ENCODE measurements at places on chromosomes 16 and 17. TPM values are rescaled to one million over a fixed set of nuclear protein-coding genes. Genes with fewer than 3 reads are reported as not detected.

SCN4A gene
- total RNA-seq: 0.26 TPM

- H3K27ac ChIP-seq: no peak overlapping the region
- no peak for DNase-seq
- H3K27me3 ChIP-seq: no peaks in the 10 kb centered on the region
- H3K4me1 ChIP-seq: no peaks in the 10 kb centered on the region
Observed at GRCh38 chr16:31050280-31051030, 17.1 kb downstream of the STX4 start.

DNA sequence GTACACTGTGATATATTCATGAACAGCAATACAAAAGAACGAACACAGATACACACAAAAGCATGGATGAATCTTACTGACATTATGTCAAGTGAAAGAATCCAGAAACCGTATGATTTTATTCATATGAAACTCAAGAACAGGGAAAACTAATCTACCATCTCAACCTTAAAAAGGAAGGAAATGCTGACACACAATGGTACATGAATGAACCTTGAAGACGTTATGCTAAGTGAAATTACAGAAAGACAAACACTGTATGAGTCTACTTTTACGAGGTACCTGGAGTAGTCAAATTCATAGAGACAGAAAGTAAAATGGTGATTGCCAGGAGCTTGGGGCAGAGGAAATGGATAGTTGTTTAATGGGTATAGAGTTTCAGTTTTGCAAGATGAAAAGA is 8.7 kb upstream of the PRKCB start:
- no peak overlapping the region for H3K4me3 ChIP-seq
- H3K27me3 ChIP-seq: no peaks in the 10 kb centered on the region
- H3K4me1 ChIP-seq: no peaks in the 10 kb centered on the region
- H3K36me3 ChIP-seq: no peaks in the 10 kb centered on the region
- DNase-seq: no peak

C16orf96 gene
- not detected for total RNA-seq

DNA sequence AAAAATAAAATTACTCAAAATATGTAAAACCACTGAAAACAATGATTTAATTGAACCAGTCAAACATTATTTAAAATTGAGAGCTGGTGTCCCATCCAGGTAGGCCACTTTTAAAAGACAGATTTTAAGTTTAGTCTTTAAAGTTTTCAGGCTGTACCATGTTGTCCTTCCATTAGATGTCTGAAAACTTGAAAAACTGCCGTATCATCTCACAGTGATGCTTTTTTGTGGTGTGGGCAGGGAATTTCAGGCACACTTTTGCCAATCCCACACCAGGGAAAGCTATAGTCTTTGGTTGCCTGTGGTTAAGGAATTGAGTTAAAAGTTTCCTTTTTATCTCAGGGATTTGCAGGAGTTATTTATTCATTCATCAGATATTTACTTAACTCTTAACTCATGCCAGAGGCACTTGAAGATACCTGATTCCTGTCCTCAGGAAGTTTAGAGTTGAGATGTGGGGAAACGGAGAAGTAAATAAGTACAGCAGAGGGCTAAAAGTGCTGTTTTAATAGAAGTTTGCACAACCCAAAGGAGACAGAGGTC is 3.2 kb downstream of the SNTB2 start:
- no peak overlapping the region for H3K4me3 ChIP-seq
- no peaks in the 10 kb centered on the region for H3K36me3 ChIP-seq
- H3K4me1 ChIP-seq: peaks cover 67% of the 10 kb centered on the region
- H3K27me3 ChIP-seq: no peaks in the 10 kb centered on the region
- DNase-seq: no peak
- no peak overlapping the region for H3K27ac ChIP-seq

- no peak overlapping the region for H3K4me3 ChIP-seq
- no peak for DNase-seq
- no peaks in the 10 kb centered on the region for H3K4me1 ChIP-seq
- H3K27ac ChIP-seq: no peak overlapping the region
- no peaks in the 10 kb centered on the region for H3K36me3 ChIP-seq
- H3K27me3 ChIP-seq: no peaks in the 10 kb centered on the region
Observed at GRCh38 chr16:72277749-72278148, 105.8 kb upstream of the PMFBP1 start.

GRCh38 chr17:17874478-17874877 is 37.7 kb upstream of the SREBF1 start:
- no peak for DNase-seq
- H3K27ac ChIP-seq: no peak overlapping the region
- peaks cover 36% of the 10 kb centered on the region for H3K4me1 ChIP-seq
- H3K27me3 ChIP-seq: no peaks in the 10 kb centered on the region
- no peaks in the 10 kb centered on the region for H3K36me3 ChIP-seq

SLC7A6 gene
- total RNA-seq: 23.4 TPM

ANKRD40 gene
- 21.3 TPM for total RNA-seq

GRCh38 chr17:68184816-68185436 is 62.9 kb upstream of the AMZ2 start:
- no peak overlapping the region for H3K27ac ChIP-seq
- H3K4me1 ChIP-seq: no peaks in the 10 kb centered on the region
- H3K27me3 ChIP-seq: no peaks in the 10 kb centered on the region
- H3K36me3 ChIP-seq: no peaks in the 10 kb centered on the region
- DNase-seq: no peak

GRCh38 chr16:12239226-12239625 is 262.7 kb downstream of the SNX29 start:
- no peaks in the 10 kb centered on the region for H3K36me3 ChIP-seq
- no peaks in the 10 kb centered on the region for H3K27me3 ChIP-seq
- H3K27ac ChIP-seq: no peak overlapping the region
- H3K4me1 ChIP-seq: peaks cover 12% of the 10 kb centered on the region
- no peak for DNase-seq

DNA sequence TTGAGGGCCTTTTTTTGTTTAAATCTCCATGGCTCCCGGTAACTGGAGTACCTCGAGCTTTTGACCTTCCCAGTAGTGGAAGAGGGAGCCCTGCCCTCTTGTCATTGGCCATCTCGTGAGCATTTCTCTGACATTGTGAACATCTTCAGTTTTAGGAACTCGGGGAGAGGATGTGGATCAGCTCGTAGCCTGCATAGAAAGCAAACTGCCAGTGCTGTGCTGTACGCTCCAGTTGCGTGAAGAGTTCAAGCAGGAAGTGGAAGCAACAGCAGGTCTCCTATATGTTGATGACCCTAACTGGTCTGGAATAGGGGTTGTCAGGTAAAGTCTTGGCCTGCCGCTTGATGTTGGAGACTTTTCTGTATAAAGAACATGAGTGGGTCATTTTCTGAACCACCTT is 24.3 kb downstream of the NTAN1 start:
- no peak overlapping the region for H3K4me3 ChIP-seq
- H3K4me1 ChIP-seq: no peaks in the 10 kb centered on the region
- DNase-seq: no peak
- peaks cover 15% of the 10 kb centered on the region for H3K36me3 ChIP-seq
- H3K27me3 ChIP-seq: no peaks in the 10 kb centered on the region

- H3K27ac ChIP-seq: no peak overlapping the region
- no peak for DNase-seq
- H3K4me3 ChIP-seq: no peak overlapping the region
Observed at GRCh38 chr16:83238949-83239691, 568.7 kb upstream of the HSBP1 start.

- peaks cover 1% of the 10 kb centered on the region for H3K36me3 ChIP-seq
- H3K27me3 ChIP-seq: no peaks in the 10 kb centered on the region
- no peak overlapping the region for H3K27ac ChIP-seq
- no peaks in the 10 kb centered on the region for H3K4me1 ChIP-seq
Observed at GRCh38 chr16:12539185-12539929, 264.3 kb downstream of the CPPED1 start.

CRYBA1 gene
- not detected for total RNA-seq

GRCh38 chr16:28126684-28127620 is 63.4 kb upstream of the GSG1L start:
- peaks cover 9% of the 10 kb centered on the region for H3K36me3 ChIP-seq
- H3K27me3 ChIP-seq: no peaks in the 10 kb centered on the region
- H3K4me3 ChIP-seq: no peak overlapping the region
- no peaks in the 10 kb centered on the region for H3K4me1 ChIP-seq
- no peak for DNase-seq
- no peak overlapping the region for H3K27ac ChIP-seq

- peak; percentile 14 for DNase-seq
- no peaks in the 10 kb centered on the region for H3K27me3 ChIP-seq
- H3K36me3 ChIP-seq: no peaks in the 10 kb centered on the region
- peak overlapping the region; percentile 69 for H3K27ac ChIP-seq
- H3K4me3 ChIP-seq: no peak overlapping the region
Observed at GRCh38 chr17:40958086-40958953, 8.4 kb downstream of the KRT39 start.

PKMYT1 gene
- 0.26 TPM for total RNA-seq

GRCh38 chr17:78655251-78655940 is 78.2 kb upstream of the DNAH17 start:
- no peak overlapping the region for H3K4me3 ChIP-seq
- H3K4me1 ChIP-seq: no peaks in the 10 kb centered on the region
- no peaks in the 10 kb centered on the region for H3K36me3 ChIP-seq

DNA sequence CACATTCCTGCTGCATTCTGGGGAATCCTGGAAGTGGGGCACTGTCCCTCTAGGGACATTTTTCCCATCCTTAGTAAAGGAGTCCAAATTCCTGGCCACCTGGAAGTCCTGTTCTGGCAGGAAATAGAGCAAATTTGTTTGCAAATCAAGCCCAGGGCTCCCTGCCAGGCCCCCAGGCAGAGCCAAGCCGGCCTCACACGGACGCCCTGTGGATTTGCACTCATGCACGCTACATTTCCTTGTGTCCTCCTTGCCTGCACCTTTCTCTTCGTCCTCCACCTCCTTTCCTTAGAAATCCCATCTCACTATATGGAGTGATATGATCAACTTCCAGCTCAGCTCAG is 7.0 kb upstream of the CALB2 start:
- no peak overlapping the region for H3K27ac ChIP-seq
- no peaks in the 10 kb centered on the region for H3K27me3 ChIP-seq
- no peaks in the 10 kb centered on the region for H3K36me3 ChIP-seq

SLFN12L gene
- total RNA-seq: 1.6 TPM

DNA sequence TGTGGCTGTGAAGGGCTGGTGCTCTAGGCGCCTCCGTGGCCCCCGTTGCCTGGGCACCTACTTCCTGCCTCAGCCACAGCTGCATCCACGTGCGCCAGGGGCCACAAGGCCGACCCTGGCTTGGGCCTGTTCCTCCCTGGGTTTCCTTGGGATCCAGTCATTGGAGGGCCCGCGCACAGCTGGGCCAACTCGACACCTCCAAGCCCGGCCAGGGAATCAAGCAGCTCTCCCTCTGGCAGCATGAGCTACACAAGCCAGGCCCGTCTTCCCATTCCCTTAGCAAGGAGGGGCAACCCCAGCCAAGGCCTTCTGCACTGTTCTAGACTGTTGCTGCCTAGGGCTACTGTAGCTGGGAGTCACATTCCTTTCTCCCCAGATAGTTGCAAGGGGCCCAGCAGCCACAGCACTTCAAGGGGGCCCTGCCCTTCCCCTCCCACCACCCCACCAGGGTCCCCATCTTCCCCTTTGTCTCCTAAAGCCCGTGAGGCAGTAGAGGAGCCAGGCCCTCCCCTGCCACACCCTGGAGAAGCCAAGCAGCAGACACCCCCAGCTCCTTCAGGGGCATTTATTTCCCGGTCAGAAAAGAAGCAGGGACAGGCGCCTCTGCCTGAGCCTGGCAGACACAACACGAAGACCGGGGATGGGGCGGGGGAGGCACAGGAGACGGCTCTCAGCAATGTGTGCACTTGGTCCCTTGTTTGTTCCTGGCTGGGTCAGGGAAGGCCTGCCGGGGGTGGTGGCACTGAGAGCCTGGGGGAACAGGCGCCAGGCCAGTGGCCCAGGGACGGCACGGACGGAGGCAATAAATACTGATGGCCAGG is 3.8 kb downstream of the ARHGDIA start:
- peak; percentile 76 for DNase-seq
- no peaks in the 10 kb centered on the region for H3K27me3 ChIP-seq
- no peak overlapping the region for H3K4me3 ChIP-seq
- peaks cover 79% of the 10 kb centered on the region for H3K4me1 ChIP-seq
